ENCODE measurements at places on chromosomes 2 and 18.

GRCh38 chr2:237566401-237567235, at the start of gene PRLH:
Gene PRLH (plus strand): TSS chr2:237566574. CDS start chr2:237566574, 0 bp downstream.
- no peak for DNase-seq

GRCh38 chr2:23562143-23562542, 177.2 kb downstream of the KLHL29 start:
- no peak for DNase-seq

DNA sequence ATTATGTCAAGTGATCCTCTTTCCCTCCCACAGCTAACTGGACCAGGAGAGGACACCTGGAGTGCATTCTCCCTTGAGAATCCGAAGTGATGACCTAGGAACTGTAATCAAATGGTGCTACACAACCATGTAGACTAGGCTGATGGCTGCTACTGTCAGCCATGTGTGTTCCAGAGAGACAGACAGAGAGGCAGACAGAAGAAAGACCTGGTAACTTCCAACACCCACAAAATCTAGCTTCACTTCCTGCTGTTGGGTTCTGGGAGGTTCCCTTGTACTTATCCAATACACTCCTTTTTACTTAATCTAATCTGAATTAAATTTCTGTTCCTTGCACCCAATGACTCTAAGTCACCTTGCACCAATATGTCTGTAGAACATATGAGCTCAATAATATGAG, 72.3 kb downstream of the AAK1 start:
- no peak for DNase-seq

DNA sequence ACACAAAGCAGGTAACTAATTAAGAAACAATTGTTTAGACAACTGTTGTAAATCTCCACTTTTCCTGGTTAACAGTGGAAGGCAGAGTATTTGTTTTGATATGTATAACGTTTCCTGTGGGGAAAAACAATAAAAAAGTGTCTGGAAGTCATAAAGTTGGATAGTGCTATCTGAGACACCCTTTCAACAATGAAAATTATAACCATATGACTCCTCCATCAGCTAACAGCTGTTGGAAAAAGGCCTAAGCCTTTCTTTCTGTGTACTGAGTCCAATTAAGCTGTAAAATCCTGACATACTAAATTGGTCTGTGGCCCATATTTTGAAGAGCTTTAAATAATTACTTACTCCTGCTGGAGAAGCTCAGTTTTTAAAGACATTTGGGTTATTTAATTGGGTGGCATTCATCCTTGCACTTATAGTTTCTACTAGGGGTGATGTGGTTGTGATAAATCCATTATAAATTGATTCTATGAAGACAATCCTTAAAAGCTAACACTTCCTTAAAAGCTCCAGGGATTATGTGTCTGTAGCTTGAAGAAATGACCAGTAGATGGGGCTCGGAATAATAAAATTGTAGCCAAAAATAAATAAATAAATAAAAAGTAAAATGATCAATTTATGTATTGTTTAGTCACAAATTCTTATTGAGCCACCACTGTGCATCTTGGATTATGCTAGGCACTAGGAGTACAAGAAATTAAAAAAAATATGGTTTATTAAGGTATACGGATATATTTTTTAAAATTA, 698.1 kb upstream of the NXPH2 start:
- DNase-seq = no peak

DNA sequence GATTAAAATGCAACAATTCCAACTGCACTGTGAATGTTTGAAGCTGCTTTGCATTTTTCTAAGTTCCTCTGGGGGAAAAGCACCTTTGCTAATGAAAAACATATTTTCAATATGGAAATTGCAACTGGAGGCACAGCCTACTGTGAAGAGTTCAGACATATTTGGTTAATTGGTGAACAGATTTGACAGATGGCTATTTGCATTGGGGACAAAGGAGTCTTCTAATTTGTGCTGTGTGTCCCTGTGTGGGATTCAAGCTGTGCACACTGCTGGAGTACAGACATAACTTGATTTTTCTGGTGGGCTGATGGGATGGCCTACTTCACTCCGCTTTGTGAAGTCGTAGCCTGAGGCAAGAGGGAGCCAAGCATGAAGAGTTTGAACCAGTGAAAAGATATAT, 40.7 kb upstream of the ARHGAP25 start:
- DNase-seq = no peak

Measured in CD8-positive, alpha-beta memory T cell (primary cell).